CD8-positive, alpha-beta T cell (primary cell): ENCODE measurements at places on chromosomes 1 and 21.

- DNase-seq, result no peak
Measured at GRCh38 chr1:185565302-185565701, 168.9 kb upstream of the HMCN1 start.

DNA sequence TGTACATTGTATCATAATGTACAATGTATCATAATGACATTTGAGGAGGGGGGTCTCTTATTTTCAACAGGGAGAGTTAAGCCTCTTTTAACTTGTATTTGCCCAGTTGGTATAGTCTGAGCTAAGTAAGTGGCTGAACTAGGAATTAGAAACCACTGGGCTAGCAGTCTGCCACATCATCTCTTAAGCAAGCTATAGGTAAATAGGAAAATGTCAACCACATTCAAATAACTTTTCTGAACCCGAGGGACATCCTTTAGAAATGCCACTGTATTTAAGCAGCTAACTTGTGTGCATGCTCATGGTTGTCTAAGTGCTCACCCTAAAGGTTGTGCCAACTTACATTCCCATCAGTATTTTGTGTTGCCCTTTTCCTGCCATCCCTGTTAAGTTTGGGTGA lies 35.5 kb upstream of the ASB17 start:
- no peak for DNase-seq

GRCh38 chr1:4216231-4216630 lies 316.2 kb upstream of the C1orf174 start:
- no peak for DNase-seq

DNA sequence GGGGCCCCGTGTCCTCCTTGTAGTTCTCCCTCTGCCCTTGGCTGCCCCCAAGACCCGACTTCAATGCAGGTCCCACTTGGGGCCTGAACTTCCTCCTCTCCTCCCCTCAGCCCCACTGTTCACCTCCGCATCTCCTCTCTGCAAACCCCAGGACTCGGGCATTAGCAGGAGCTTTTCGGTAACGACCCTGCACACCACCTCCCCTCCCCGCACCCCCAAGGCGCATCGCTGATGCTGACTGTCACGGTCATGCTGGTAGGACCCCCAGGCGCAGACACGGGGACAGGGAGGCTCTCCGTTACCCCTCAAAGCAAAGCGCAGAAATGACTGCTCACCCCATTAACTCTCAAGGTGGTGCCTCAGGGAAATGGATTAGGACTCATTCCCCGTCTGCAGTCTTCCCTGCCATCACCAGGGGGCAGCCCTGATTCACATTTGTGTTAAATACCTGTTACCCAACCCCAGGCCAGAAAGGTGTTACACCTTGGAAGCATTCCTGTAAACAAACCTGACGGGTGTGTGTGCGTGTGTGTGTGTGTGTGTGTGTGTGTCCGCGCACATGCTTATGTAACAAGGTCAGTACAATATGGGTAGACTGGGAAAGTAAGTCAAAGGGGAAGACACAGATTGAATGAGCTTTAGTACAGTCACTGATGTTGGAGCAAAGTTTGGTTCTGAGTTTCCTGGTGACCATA lies 6.4 kb upstream of the GUCA2B start:
- peak; percentile 66 for DNase-seq

DNA sequence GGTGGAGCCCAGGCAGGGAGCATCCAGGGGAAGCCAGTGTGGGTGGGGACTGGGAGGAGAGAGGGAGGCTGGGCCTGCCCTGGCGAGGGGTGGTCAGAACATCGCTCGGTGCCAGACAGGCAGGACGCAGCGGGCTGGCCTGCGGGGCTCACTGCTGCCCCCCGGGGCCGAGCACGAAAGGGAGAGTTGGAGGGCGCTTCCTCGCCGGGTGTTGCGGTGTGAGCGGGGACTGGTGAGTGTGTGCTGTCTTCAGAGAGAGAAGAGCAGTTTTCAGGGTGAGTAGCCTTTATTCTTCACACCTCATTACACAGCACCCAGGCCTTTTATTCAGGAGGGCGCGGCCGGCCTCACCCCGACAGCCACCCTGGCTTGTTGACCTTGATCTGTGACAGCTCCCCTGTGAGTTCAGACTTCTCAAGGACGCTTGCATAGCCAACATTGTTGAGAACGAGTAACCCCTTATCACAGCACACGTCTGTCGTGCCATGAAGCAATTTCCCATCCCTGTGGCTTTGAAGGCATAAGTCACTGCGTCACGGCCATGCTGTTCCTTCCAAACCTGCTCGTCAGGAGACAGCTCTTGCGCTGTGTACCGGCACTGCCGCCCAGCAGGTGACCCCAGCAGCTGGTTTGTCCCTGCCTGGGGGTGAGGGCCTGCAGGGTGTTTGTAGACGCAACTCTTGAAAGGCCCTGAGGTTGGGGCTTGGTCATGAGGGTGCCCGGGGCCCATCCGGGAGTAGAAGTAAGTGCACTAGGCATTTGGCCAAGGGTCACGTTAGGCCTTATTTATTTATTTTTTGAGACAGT lies 54.6 kb downstream of the PRKCZ start:
- DNase-seq, result no peak

DNA sequence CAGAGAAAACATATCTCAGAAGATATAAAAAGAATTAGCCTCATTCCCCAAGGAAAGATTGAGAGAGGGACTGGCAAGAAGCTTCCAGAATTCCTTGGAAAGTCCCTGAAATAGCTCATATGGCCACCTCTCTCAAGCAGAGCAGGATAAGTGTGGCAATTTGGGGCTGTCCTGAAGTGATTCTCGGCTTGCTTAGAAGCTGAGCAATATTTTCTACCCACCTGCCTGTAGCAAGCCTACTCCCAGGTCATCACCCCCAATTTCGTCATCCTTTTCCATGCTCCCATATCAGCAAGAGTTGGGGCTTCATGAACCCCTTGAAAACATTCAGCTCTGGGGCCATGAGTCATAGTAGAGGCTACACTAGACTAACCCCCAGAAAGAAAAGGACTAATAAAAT lies 131.5 kb downstream of the PLPP3 start:
- no peak for DNase-seq

GRCh38 chr1:11187931-11188330 lies 1.2 kb upstream of the ANGPTL7 start:
- DNase-seq, result no peak

DNA sequence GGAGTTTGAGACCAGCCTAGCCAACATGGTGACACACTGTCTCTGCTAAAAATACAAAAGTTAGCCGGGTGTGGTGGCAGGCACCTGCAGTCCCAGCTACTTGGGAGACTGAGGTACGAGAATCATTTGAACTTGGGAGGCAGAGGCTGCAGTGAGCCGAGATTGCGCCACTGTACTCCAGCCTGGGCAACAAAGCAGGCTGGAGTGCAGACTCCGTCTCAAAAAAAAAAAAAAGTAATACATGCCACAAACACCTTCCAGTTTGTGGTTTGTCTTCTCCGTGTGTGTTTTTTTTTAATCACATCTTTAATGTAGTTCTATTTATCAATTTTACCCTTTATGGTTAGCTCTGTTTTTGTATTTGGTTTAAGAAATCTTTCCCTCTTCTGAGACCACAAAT lies 22.3 kb downstream of the POGZ start:
- DNase-seq, result no peak

- peak; percentile 79 for DNase-seq
Measured at GRCh38 chr1:37477198-37477931, 3.0 kb downstream of the ZC3H12A start.

- DNase-seq, result no peak
Measured at GRCh38 chr1:96649301-96649700, 72.3 kb upstream of the PTBP2 start.

GRCh38 chr1:225482421-225482950 lies 54.6 kb upstream of the LBR start:
- no peak for DNase-seq

GRCh38 chr1:18190598-18190997 lies 83.0 kb downstream of the IGSF21 start:
- no peak for DNase-seq

GRCh38 chr1:183685112-183685713 lies 32.1 kb upstream of the APOBEC4 start:
- no peak for DNase-seq

DNA sequence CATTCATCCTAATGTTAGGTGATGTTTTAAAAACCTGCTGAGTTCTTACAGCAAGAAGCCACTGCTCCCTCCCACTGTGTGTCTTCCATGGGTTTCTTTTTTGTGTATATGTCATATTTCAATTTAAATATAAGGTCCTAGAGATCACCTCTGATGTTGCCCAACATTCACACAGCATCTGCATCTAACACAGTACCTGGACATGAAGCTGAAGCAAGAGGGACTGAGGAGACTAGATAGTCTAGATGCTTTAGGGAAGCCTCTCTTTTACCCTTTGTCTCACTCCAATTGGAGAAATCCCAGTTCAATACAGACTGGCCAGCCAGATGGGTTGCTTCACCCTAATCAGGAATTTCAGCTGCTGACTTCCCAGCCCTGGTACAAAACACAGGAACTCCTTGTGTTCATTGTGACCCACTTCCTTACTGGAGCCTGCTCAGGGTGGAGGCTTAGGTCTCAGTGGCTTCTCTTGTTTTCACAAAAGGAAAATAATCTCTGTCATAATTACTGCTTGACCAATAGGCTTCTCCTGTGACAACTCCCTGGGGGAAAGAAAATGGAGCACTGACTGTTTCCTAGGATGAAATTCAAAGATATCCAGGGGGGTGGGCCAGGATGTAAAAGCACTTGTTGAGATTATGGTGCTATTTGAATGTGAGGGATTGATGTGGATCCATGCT lies 17.3 kb downstream of the BTG2 start:
- no peak for DNase-seq

- DNase-seq, result no peak
Measured at GRCh38 chr21:45599146-45599581, 44.4 kb upstream of the PCBP3 start.

DNA sequence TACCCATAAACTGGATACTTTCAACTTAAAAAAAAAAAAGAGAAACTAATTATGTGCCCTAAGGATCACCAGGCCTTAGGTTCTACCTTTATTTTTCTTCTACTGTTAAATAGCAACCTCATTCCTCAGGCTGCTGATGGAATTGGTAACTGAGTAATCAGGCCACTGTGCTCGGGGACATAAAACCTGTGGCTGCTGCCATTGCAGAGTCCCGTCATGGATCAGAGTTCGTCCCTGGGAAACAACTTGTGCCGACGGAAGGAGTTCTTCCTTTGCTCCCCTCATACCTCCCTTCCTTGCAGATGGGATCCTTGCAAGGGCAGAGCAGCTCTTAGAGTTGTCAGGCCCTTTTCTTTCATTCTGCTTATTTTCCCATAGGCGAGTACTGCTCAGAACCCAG lies 123.6 kb downstream of the PBX1 start:
- DNase-seq, result no peak

- peak; percentile 20 for DNase-seq
Measured at GRCh38 chr1:8816264-8816663, 1.2 kb downstream of the RERE start.

- no peak for DNase-seq
Measured at GRCh38 chr1:41580520-41581172, 96.2 kb upstream of the EDN2 start.

DNA sequence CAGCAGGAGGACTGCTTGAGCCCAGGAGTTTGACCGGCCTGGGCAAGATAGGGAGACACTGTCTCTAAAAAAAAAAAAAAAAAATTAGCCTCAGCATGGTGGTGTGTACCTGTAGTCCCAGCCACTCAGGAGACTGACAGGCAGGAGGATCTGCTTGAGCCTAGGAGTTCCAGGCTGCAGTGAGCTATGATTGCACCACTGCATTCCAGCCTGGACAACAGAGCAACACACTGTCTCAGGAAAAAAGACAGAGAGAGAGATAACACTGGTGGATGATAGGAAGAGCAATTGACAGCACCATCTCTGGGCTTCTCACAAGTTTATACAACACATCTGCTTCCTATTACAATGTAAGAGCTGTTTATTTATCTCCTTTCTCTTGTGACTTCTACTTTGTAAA lies 2.4 kb upstream of the RNU11 start:
- DNase-seq, result no peak

GRCh38 chr1:54004481-54005049 lies 13.4 kb downstream of the LDLRAD1 start:
- no peak for DNase-seq

GRCh38 chr1:29227511-29227910 lies 3.2 kb downstream of the MECR start:
- no peak for DNase-seq

- no peak for DNase-seq
Measured at GRCh38 chr1:52592637-52593323, 9.4 kb upstream of the GPX7 start.

GRCh38 chr1:69305621-69306020 lies 262.1 kb upstream of the LRRC7 start:
- no peak for DNase-seq

GRCh38 chr1:234001817-234002216 lies 97.3 kb downstream of the SLC35F3 start:
- no peak for DNase-seq
